Epithelial cell of prostate (primary cell): ENCODE measurements at places on chromosomes 5 and 9.

DNA sequence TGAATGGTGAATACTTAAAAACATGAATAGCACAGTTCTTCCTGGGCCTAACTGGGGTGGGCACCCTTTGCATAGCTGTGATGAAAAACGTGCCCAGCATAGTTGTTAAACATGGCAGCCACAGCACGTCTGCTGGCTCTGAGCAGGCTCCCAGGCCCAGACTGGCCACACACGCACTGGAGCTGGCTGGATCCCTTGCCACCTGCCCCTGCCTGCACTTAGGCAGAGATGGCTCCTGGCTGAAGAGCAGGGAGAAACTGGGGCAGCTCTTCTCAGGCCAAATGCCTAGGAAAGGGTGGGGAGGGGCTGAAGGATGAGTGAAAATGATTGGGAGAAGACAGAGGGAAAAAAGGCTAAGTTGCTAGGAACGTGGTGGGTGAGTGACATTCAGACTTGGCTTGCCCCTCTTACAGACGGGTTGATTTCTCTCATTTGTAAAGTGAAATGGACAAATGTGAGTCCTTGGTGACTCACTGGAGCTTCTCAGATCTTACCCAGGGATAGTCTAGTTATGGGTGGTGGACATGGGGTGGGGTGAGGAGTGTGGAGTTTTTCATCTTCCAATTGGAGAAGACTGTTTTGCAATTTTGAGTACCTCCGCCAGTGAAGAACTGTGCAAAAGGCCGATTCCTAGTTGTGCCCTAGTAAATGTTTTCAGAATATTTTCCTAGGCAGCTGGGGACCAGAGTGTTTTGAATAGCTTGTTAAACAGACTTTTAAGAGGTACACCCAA lies 42.4 kb downstream of the TRIO start:
- DNase-seq = no peak

- DNase-seq = no peak
Measured at GRCh38 chr9:130240410-130241197, 25.0 kb upstream of the HMCN2 start.

- no peak for DNase-seq
Measured at GRCh38 chr5:110361471-110361870, 365.0 kb downstream of the TMEM232 start.

GRCh38 chr9:22238809-22239684 lies 207.6 kb upstream of the DMRTA1 start:
- DNase-seq = no peak

DNA sequence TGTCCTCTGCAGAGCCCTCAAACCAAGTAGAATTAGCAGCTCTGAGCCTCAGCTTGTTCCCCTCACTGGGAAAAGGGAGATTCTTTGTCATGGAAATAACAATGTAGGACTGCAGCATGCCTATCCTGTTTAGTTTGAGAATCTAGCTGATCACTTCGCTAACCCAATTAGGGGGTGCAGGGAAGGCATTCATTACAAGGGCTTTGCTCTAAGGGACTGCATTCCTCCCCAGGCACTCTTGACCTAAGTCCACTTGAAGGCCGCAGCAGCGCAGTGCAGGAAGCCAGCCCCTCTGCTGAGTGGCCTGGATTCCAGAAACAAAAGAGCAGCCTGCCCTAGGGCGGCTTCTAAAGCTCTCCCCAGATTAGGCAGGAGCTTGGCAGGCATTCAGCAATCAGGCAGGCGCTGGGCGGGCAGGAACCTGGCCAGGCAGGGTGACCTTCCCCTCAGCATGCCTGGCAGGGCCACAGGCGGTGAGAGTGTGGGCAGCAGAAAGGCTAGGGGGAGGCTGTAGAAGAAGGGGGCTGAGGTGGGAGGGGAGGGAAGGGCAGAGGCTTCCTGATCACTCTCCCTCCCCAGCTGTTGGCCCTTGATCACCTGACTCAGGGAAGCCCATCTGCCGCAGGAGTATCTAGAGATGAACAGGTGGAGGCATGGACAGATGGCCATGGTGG lies 24.8 kb downstream of the CCNJL start:
- DNase-seq = no peak

DNA sequence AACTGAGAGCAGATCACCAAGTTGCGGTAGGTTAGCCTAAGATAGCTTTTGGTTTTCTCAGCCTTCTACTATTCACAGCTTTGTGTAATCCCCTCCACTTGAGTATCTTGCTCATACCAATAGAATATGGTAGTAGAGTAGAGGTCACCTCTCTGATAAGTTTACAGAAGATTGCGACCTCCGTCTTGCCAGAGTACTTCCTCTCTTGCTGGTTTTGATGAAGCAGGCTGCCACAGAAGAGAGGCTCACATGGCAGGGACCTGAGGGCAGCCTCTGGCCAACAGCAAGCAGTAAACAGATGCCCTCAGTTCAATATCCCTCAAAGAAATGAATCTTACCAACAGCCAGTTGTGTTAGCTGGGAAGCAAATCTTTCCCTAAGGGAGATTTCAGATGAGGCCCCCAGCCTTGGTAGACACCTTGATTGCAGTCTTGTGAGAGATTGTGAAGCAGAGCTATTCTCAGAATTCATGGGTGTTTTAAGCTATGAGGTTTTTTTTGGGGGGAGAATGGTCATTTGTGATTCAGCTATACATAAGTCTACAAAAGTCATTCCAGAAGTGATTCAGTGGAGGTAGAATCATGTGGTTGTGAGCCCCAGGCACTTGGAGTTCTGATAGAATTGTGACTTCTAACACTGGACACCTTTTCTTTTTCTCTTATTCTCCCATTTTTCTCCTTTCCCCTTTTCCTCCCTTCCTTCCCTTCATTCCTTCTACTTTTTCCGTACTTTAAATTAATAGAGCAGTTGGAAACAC lies 22.7 kb upstream of the CDKN2B start:
- no peak for DNase-seq
